ENCODE measurements at places on chromosomes 12 and 14. TPM values are rescaled to one million over a fixed set of nuclear protein-coding genes. Genes with fewer than 3 reads are reported as not detected.

Gene ACRBP
- total RNA-seq, result 0.82 TPM

DNA sequence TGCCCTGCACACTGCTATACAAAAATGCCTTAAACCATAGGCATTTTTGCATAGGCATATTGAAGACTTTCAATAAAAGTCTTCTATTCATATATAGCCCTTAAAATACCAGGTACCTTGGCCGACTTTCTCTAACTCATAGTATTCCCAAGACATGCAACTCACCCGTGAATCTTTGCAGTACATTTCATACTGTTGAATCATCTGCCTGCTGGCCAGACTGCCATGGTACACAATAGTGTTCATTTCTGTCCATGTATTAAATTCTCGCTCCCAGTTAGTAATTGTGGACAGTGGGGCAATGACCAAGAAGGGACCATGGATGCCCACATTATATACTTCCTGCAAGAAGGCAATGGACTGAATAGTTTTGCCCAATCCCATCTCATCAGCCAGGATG is 24.3 kb upstream of the SUPT16H start:
- no peak for DNase-seq

Gene CDKL1
- 1.4 TPM for total RNA-seq

GRCh38 chr12:31726575-31726974 is 2.2 kb downstream of the AMN1 start:
- no peak for DNase-seq

DNA sequence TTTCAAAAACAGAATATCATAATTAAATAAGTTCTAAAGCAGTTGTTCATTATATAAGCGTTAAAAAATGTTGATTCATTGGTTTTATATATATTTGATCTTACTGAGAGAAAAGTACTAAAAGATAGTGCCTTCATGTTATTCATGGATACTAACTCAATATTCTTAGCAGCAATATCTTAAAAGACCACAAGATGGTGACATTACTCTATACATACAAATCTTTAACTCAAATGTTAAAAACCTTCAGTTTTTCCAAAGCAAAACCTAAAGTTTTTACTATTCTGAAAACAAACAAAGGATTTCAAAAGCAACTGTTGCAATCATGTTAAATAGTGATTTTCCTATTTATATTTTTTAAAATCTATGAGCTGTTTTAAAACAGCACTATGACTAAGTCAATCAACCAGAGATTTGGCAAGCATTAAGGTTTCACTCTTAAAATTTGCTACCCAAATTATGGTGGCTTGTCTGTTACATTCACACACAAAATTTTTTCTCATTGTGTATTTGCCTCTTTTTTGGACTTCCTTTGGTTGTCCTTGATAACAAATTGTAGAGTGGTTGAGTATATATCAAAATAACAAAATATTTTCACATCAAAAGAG is 50.1 kb upstream of the RERGL start:
- DNase-seq, result no peak

Gene TRMT5
- total RNA-seq, result 14.4 TPM

Gene ORMDL2
- total RNA-seq, result 12.6 TPM

- DNase-seq, result no peak
Measured at GRCh38 chr12:91922674-91923073, 223.0 kb downstream of the BTG1 start.

GRCh38 chr12:95328708-95329107 is 111.1 kb downstream of the VEZT start:
- DNase-seq, result no peak

Gene COCH
- 0.52 TPM for total RNA-seq

Gene SEC23A
- 84.8 TPM for total RNA-seq

Gene HHIPL1
- 0.32 TPM for total RNA-seq
